Stimulated activated CD4-positive, alpha-beta T cell treated with anti-CD3 and anti-CD28 coated beads, Interleukin-1b, Interleukin-23, amount 100 ng/mL, for 1 hour (primary cell): ENCODE measurements at places on chromosomes 7 and 10.

DNA sequence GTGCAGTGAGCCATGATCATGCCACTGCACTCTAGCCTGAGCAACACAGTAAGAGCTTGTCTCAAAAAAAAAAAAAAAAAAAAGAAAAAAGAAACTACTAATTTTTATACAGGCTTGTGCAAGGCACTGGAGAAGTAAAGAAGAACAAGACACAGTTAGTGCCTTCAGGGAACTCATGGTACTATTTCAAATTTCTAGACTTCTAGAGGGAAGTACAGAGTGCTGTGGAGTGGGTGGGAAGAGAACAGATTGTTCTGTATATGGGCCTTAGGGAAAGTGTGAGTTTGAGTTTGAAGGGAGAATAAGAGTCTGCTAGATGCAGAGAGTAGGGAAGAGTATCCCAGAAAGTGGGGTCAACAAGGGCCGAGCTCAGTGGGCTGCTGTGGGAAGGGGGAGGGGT, 234.8 kb downstream of the PHTF2 start:
- DNase-seq: no peak

GRCh38 chr7:19181634-19182033, 36.4 kb upstream of the FERD3L start:
- no peak for DNase-seq

DNA sequence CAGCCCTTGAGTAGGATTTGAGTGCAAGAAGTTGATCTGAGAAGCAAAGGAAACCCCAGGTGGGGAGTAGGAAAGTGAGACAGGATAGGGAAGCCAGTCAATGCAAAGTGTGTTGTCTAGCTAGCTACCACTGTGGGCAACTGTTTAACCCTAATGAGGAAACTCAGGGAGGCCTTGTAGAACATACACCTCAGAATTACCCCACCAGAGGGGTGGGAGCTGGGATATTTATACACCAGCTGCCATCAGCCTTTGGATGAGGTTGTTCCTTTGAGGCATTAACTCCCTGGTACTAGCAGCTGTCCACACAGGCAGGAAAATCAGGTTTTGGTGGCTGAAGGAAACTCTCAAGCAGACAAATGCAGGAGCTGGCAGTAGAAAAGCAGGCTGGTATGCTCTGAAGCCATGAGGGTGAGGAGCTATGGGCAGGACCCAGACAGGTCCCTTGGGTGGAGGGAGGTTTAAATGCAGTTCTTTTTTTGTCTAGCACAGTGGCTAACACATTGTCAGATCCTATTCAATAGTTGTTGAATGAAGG, 60.1 kb upstream of the ARID5B start:
- DNase-seq: no peak

GRCh38 chr7:45593121-45593541, 19.0 kb downstream of the ADCY1 start:
- DNase-seq: no peak

DNA sequence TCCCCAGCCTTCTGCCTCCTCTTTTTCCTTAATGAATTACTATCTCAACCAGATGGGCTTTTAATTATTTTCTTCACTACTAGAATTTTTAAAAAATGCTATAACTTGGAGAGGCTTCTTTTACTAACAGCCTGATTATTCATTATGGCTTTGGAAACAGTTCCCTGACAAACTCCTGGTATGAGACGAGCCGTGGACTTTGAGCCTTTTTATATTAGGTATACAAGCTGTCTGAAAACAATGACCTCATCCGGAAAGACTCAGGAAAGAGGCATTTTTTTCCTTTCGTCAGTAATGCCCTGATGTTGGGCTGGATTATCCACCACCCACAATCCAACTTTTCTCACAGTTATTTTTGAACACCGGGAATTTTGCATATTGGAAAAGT, 26.7 kb upstream of the ABLIM1 start:
- DNase-seq: no peak

- DNase-seq: no peak
Observed at GRCh38 chr7:98571006-98571405, 46.1 kb upstream of the NPTX2 start.

GRCh38 chr10:83881661-83882060, 257.6 kb upstream of the GHITM start:
- DNase-seq: no peak

- no peak for DNase-seq
Observed at GRCh38 chr10:29104661-29105399, 184.0 kb upstream of the LYZL1 start.

DNA sequence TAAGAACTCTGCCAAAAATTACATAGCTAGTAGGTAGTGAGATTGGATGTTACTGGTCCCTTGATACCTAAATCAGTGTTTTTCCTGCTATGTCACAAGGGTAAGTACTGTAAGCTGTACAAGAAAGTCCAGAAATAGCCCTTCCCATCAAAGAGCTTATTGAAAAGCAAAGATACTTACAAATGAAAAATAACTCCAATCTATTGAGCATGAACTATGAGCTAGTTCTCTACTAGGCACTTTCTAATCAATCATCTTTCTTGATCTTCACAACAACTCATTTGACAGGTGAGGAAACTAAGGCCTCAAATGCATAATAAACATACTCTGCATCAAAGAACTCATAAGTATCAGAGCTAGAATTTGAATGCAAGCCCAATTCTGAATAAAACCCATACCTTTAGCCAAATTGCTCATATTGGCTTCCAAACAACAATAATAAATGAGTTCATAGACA, 249.8 kb upstream of the TCF7L2 start:
- no peak for DNase-seq

GRCh38 chr7:16007911-16008310, 321.4 kb upstream of the MEOX2 start:
- no peak for DNase-seq

DNA sequence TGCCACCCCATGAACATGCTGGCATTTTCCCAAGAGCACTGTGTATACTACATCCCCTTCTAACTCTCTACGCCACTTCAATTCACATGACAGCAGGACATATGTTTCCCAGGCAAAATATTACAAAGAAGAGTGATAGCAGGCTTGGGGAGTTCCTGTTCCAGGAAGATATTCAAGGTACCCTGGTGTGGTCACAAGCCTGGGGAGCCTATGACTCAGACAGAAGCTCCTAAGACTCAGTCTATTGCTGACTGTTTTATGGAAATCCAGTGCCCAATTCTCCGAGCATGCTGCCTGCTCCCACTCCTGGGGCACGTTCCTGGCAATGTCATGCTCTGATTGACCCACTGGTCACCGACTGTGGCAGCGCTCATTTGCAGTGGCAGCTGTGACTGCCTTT, 23.5 kb upstream of the ABLIM1 start:
- no peak for DNase-seq

- DNase-seq: no peak
Observed at GRCh38 chr10:52653263-52653909, 119.2 kb downstream of the MBL2 start.

- no peak for DNase-seq
Observed at GRCh38 chr7:5419539-5420066, 4.0 kb downstream of the TNRC18 start.

DNA sequence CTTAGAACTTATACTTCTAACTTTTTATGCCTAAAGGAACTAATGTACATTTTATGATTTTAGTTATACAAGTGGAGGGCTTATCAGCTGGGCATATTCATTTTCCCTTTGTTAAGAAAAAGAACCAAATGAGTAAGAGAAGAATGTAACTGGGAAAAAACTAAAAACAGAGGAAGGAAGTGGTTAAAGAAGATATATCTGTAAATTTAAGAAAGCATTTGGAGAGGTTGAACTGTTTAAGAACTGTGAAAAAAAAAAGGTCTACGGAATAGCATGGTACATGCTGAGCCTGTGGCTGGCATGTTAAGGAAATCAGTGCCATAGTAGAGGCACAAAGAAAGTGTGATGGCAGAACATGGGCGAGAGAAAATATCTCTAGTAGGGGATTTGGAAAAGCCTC, 6.2 kb downstream of the MDFIC start:
- no peak for DNase-seq

- DNase-seq: no peak
Observed at GRCh38 chr7:131186816-131187215, 140.9 kb upstream of the MKLN1 start.

DNA sequence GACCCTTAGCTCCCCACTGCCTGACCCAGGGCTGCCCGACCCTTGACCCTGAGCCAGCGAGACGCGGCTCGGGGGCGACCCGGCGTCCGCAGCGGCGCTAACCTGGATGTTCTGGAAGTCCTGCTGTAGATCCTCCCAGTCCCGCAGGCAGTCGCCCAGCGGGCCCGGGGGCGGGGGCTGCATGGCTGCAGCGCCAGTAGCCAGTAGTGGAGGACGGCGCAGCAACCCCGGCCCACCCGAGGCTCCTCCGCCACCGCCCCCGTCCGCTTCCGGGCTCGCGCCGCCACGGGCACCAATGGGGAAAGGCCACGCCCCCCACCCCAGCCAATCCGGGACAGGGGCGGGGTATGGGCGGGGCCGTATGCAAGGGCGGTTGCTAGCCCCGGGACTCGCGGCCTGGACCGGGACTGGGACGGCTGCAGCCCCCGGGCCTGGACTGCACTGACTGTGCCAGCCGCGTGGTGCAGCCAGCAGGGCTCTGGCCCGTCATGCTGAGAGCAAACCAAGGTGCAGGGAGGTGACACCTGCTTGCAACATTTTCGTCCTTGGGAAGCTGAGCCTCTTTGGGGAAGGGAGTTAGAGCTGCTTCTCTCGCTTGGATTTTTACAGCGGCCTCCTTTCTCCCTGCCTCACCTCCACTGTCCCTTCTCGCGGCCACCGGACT, at the start of gene TMEM120A:
Gene TMEM120A (minus strand): TSS at position 208 of the 664 bp plus-strand sequence. CDS start 25 bp downstream, at position 183.
- DNase-seq: peak; percentile 86

- no peak for DNase-seq
Observed at GRCh38 chr7:108455551-108455997, 662 bp downstream of the NRCAM start.

DNA sequence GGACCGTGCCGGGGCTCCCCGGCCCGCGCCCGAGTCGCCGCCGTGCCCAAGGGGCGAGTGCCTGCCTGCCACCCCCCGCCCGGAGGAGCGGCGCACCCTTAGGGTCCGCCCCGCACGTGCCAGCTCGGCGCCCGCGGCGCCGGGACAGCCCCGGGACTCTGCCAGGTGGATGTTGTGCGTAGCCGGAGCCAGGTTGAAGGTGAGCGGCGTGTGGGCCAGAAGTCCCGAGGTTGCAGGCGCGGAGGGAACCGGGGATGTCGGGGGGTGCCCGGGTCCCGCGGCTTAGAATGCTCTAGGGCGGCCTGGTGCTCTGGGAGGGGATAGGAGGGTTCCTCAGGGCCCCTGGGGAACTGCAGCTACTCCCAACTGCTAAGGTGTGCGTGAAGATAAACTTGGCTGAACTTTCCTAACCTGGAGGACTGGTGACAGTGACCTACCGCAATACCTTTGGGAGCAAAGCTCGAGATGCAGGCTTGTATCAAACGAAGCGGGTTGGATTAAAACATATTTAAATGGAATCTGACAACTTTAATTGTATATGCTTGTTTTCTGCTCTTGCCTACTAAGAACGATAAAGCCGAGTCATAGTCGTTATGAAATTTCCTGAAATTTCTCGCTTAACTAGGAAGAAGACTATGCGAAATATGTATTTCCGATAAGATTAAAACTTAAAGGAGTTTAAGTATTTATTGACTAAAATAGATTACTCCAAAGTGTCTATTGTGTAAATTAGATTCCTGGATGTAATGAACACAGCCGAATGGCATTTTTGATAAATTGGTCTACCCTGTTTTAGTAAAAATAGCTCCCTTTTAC, at the start of gene CUX1:
Gene CUX1 (plus strand): TSS at position 156 of the 816 bp plus-strand sequence. CDS start 14 bp downstream, at position 170.
- no peak for DNase-seq

- no peak for DNase-seq
Observed at GRCh38 chr10:1172256-1172984, 116.2 kb downstream of the WDR37 start.

DNA sequence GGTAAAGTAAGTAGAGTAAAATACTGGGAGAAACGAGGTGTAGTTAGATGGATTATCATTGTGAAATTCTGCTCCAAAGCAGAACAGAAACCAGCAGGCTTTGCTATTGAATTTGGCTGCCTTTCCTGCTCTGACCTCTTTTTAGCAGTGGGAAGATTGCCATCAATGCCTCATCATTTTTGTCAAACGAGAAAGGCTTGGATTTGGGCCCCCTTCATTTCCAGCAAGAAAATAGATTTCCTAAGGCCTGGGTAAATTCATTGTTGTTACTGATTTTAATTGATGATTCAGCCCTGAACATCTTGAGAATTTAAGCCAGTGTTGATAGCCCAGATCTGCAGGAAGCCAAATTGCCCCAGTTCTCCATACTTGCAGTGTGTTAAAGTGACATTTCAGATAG, 35.2 kb upstream of the ASAH2 start:
- DNase-seq: no peak

DNA sequence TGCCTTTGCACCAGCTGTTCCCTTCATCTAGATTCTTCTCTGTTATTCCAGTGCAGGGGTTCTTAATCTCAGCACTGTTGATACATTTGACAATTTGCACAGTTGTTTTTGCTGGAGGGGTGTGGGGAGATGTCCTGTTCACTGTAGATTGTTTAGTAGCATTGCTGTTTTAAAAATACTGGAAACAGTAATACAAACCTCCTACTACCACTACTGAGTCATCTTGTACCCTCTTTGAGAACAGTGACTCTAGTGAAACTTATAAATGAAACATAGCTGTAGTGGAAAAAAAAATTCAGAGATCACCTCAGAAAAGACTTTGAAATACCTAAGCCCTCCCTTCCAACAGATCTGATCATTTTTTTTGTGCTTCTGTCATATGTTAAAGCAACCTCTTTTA, 154.8 kb upstream of the TMEM196 start:
- no peak for DNase-seq

DNA sequence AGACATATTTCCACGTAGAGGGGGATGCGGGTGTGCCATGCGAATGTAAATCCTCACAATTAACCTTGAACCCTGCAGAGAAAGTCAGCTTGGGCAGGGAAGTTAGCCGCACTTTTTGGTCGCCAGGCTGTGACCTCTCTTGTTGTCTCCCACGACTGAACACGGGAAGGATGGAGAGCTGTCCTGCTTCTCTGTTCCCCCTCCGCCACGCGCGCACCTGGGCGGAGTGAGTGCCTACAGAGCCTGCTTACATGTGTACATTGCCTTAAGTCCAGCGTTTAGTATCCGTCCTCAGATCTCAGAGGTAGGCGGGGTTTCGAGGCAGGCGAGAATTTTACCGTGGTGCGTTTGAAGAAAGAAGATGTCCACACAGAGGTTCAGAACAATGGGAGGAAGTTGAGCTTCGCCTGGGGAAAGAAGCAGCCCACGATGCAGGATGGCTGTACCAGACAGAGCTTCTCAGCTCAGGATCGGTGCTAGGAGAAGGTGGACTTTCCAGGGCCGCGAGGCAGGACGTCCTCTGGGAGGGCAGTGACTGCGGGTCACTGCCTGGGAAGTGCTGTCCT, 482 bp upstream of the ERCC6 start:
- DNase-seq: no peak
